ENCODE measurements at places on chromosomes 1 and 21.

GRCh38 chr1:228552596-228553176, 65.5 kb downstream of the RNF187 start:
- no peak for DNase-seq

DNA sequence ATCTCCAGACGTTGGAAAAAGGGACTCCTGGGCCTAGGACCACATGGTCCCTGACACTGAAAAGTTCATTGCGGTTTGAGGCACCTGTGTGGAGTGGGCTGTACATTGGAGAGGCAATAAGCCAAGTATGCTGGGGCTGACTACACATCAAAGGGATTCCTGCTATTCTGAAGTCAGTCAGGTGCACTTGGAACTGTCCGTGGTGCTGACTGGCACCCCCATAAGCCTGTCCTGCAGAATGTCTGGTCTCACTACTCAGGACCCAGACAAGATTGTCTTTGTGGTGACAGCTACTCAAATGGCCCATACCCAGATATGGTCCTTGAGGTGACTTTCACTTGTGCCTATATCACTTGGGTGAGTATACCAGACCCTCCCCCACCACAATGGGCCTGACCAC, 150.6 kb downstream of the RWDD3 start:
- DNase-seq: no peak

DNA sequence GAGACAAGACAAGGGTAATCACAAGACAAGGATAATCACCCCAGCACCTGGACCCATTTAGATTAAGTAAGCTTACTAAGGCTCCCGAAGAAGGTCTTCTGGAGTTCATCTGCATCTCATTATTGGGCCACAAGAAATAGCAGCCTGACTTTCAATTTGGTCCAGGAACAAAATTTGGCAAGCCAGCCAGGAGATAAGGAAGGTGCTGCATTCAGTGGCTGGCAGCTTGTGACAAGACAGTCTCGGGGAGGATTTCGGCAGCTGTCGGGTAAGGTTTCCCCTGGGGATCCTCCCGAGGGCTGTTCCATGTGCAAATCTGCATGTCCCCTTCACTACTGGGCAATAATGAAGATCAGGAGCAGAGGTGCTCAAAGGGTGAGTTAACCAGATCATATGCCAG, 195.2 kb downstream of the FCRL5 start:
- no peak for DNase-seq

- DNase-seq: no peak
Measured at GRCh38 chr1:4517186-4517954, 137.0 kb upstream of the AJAP1 start.
